ENCODE measurements at places on chromosomes 11 and 22.

DNA sequence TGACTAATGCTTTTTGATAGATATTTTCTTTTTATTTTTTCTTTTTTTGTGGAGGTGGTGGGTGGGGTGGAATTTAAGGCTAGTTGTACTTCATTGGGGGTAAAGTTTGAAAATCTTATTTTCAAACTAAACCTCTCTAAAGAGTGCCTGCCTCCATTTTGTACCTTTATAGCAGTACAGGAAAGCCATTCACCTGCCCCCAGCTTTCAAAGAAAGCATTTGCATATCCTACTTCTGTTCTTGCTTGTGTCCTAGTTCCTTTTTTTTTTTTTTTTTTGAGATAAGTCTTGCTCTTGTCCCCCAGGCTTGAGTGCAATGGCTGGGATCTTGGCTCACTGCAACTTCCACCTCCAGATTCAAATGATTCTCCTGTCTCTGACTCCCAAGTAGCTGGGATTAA is 766.2 kb upstream of the LRRC4C start:
- no peak for DNase-seq

GRCh38 chr11:33906484-33907186 is 14.8 kb upstream of the LMO2 start:
- DNase-seq = no peak

GRCh38 chr11:47577460-47578041 is 1.2 kb downstream of the KBTBD4 start:
- DNase-seq = no peak

DNA sequence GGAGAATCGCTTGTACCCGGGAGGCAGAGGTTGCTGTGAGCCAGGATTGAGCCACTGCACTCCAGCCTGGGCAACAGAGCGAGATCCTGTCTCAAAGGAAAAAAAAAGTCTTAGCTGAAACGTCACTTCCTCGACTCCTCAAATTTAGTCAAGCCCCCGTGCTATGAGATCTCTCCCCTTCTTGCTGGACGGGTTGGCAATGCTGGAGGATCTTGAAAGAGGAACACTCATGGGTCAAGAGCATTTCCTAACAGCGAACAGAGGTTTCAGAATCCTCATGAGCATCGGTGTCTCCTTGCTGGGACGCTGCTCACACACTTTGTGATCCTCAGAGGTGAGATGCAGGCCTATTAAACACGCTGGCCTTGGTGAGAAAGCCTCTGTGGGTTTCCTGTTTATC is 35.9 kb downstream of the APOL3 start:
- DNase-seq = no peak

DNA sequence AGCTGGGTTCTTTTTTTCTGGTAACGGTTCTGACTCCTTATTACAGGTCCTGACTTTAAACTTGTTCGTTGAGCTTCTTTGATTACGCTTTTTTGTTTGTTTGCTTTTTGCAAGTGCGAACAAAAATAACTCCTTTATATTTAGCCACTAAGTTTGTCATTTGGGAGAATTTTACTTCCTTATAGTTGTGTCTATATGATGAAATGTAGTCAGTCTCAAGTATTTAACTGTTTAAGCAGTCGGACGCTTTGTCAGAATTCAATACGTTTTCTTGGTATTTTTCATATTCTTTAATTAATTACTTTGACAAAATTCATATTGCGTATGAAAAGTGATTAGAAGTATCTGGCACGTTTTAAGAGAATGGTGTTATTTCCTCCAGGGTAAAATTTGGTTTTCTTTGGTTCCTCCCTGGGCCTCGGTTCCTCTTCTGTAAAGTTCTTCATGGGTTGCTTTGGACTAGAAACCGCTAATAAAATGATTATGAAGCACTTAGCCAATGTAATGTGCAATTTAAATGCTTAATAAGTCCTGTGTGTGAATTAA is 1.3 kb downstream of the CBL start:
- no peak for DNase-seq

Measured in sciatic nerve (tissue), 2 donors.